NCI-H524 (cell line): ENCODE measurements at places on chromosomes 7 and 10.

- no peak for DNase-seq
Observed at GRCh38 chr10:96716390-96716789, 3.9 kb downstream of the PIK3AP1 start.

DNA sequence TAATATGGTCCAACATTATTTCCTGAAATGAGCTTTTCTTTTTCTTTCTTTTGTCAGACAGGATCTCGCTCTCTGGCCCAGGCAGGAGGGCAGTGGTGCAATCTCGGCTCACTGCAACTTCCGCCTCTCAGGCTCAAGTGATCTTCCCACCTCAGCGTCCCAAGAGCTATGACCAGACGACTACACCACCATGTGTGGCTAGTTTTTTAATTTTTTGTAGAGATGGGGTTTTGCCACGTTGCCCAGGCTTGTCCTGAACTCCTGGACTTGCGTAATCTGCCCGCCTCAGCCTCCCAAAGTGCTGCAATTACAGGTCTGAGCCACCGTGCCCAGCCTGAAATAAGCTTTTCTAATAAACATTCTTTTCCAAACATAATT, 48.6 kb downstream of the CUL2 start:
- DNase-seq, result no peak

DNA sequence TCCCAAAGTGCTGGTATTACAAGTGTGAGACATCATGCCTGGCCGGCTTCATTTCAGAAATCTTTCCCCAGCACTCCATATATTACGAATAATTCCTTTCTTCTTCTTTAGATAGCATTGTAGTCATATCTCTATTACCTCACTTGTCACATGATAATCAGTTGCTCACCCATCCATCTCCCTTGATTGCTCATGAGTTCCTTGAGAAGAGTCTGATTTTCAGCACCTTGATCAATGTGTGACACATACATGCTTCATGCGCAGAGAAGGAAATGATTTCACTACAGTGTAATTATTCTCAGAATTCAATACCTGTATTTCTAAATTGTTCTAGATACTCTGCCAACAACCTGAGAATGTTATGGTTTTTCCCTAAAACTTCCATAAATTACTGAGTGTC, 26.7 kb upstream of the GGCT start:
- DNase-seq, result no peak

GRCh38 chr10:79390057-79390456, 42.8 kb downstream of the PPIF start:
- no peak for DNase-seq

DNA sequence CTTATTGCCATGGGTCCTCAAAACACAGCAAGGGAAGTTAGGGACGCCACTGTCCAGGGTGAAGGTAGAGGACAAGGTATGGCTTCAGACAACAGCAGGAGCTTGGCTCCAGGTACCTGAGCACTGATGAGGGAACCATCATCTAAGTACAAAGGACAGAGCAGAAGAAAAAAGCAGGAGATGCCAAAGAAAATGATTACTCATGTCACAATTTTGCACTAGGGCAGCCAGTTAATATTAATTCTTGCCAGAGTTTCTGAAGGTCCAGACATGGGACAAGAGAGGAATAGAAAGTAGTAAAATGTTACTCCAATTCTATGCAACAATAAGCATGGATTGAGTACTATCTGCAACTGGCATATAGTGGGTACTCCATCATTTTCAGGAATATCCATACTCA, 14.1 kb downstream of the PTN start:
- no peak for DNase-seq

- DNase-seq, result peak; percentile 74
Observed at GRCh38 chr7:28093623-28094232, 86.9 kb downstream of the JAZF1 start.

DNA sequence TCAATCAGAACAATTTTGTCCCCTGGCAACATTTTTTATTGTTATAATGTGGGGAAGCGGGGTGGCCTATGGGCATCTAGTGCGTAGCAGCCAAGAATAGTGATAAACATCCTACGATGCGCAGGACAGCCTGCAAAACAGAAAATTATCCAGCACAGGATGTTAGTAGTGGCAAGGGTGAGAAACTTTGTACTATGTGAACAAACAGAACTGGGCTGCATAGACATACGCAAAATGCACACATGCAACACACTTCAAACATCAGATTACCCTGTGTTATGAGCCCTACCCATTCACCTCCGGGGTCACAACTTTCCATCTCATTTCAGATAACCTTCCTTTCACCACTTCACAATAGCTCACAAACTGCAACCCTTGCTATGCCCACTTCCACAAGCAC, 3.1 kb downstream of the ZNF786 start:
- no peak for DNase-seq

DNA sequence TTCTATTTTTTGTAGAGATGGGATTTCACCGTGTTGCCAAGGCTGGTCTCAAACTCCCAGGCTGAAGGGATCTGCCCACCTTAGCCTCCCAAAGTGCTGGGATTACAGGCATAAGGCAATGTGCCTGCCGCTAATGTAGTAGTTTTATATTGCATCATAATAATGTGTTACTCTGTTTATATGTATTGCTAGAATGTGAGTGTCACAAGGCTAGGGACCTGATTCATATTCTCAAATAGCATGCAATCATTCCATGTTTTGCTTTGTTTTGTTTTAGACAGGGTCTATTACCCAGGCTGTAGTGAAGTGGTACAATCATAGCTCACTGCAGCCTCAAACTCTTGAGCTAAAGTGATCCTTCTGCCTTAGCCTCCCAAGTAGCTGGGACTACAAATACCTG, 13.5 kb downstream of the CCL26 start:
- DNase-seq, result no peak

DNA sequence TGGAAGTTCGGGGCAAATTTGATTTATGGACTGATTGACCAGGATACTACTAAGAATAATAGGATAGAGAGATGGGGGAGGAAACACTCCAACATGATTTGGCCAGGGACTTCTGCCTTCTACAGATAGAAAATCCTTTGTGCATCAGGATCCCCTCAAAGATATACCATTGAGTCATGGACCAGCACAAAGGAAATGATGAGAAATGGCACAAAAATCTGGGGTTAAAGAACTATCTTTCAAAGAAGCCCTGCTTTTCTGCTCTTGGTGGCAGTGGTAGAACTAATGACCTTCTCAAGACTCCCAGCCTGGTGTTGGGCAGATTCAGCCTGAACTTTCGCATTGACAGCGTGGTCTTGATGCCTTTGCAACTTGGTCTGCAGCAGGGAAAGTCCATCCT, 27.6 kb upstream of the LAMB1 start:
- DNase-seq, result no peak

GRCh38 chr7:37247861-37248260, 200.8 kb downstream of the ELMO1 start:
- DNase-seq, result no peak

- DNase-seq, result no peak
Observed at GRCh38 chr10:101089520-101090299, 27.9 kb downstream of the KAZALD1 start.

DNA sequence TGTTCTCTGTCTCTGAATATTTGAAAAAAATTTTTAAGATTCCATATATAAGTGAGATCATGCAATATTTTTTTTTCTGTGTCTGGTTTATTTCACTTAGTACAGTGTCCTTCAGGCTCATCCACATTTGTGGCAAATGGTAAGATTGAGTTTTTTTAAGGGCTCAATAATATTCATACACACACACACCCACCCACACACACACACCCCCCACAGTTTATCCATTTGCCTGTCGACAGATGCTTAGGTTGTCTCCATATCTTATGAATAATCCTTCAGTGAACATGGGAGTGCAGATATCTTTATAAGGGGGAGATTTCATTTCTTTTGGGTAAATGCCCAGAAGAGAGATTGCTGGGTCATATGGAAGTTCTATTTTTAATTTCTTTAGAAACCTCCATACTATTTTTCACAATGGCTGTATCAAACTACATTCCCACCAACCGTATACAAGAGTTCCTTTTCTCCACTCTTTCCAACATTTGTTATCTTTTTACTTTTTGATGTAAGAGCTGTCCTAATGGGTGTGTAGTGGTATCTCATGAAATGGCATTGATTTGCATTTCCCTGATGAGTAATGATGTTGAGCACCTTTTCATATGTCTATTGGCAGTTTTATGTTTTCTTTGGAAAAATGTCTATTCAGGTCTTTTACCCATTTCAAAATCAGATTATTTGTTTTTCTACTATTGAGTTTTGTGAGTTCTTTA, 35.0 kb downstream of the AUTS2 start:
- DNase-seq, result peak; percentile 48

GRCh38 chr10:27890971-27891370, 107.9 kb downstream of the ODAD2 start:
- no peak for DNase-seq

GRCh38 chr10:102461187-102462054, 10.1 kb upstream of the C10orf95 start:
- DNase-seq, result peak; percentile 33

- DNase-seq, result no peak
Observed at GRCh38 chr10:131089861-131090260, 221.7 kb downstream of the TCERG1L start.

DNA sequence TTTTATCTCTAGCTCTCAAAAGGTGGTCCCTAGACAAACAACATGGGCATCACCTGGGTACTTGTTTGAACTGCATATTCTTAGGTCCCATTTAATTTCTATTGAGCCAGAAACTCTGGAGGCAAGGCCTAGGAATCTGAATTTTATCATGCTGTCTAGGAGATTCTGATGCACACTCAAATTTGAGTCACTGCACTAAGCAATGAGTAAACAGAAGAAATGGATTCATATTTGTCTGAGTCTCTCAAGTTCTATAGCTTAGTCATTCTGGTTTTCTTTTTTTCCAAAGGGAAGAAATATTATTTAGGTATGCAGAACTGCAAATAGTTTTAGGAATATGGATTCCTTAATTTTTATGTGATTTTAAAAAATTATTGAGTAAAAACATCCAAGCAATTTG, 185.5 kb downstream of the SEMA3A start:
- no peak for DNase-seq

DNA sequence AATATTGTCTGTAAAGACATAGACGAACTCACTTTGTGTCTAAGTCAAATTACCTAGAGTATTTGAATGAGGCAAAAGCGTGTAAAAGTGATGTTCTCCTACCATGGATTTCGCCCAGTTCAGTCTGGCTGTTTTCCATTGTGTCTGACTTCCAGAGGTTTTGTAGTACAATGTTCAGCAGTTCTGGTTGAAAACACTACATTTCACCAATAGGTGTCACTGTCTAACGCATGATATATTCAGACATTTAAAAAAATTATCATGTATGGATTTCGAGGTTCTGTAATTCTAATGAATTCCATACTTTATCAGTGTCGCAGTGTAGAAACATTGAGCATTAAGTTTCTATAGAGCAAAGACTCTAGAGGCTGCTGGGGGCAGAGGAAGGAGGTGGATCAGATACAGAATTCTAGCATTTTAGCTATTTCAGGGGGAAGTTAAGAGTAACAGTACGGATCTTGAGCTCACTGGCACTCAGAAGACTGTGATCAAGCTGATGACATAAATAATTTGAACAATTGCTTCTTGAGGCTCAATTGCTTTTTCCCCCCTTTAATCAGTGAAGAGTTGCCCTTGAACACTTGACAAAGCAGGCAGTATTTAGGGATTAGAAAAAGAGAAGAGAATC, 196.9 kb upstream of the RHOBTB1 start:
- DNase-seq, result peak; percentile 33

DNA sequence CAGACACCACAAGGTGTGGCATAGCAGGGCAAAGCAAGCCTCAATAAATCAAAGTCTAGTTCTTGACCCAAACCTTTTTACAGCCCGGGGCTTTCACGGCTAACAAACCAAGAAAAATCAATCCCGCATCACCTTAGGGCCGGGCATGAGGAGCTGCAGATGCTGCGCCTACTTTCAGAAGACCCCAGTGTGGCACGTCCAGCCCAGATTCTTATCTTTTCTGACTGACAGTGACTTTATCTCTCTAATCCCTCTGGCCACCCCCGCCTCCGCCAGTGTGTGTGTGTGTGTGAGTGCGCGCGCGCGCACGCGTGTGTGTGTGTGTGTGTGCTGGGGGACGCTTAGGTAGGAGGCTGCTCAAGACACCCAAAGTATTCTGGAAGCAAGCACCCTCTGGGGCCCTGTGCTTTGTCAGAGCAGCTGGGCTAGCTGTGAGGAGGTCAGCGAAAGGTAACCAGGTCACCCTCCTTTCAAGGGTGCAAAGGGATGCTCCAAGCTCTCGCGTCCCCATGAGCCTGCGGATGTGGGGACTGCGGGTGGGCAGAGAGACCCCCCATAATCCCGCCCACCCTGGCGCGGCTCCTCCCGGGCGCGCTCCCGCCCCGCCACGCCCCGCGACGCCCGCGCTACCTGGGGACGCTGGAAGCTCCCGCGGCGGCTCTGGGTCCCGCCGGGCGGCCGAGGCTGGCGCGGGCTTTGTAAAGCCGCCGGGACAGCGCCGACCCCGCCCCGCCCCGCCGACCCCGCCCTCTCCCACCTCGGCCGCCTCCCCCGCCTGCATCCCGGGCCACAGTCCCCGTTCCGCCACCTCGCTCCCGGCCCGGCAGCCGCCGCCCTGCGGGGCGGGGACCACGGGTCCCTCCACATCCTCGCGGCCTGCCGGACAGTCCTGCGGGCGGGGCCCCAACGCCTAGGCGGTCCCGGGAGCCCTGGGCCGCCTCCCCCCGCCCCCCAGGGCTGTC, 57.1 kb upstream of the RHOBTB1 start:
- DNase-seq, result peak; percentile 23

DNA sequence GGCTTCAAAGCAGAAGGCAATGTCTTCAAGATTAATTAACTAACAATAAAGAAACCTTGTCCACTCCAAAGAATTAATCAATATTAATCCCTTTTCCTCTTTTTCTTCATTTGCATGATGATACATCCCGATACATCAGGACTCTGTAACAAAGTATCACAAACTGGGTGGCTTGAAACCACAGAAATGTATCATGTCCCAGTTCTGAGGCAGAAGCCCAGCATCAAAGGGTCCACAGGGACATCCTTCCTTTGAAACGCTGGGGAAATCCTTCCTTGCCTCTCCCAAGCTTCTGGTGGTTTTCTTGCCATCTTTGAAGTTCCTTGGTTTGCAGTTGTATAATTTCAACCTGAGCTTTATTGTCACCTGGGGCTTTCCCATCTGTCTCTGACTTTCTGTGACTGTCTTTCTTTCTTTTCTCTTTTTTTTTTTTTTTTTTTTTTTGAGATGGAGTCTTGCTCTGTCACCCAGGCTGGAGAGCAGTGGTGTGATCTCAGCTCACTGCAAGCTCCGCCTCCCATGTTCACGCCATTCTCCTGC, 210.2 kb upstream of the ADARB2 start:
- DNase-seq, result no peak

GRCh38 chr10:114911052-114911711, 26.8 kb upstream of the TRUB1 start:
- DNase-seq, result no peak

- no peak for DNase-seq
Observed at GRCh38 chr7:12993025-12993424, 305.6 kb downstream of the ARL4A start.

DNA sequence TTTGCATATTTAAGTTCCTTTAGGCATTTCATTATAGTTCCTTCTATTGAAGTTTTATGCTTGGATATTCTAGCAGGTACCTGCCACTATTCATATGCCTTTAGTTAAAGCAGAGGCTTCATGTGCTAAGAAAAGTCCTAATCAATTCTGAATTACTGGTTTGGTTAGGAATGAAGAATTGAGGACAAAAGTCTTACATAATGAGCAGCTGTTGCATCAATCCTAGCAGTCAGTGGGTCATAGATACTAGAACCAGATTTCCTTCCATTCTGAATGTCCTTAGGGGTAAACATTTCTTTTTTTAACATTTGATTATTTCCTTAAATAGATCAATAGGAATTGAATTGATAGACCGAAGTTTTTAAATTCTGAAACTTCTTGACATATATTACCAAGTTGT, 59.2 kb downstream of the CDK13 start:
- DNase-seq, result no peak
